NCI-H2171 (cell line): ENCODE measurements at places on chromosomes 1 and 21.

GRCh38 chr1:59443310-59443709 lies 146.4 kb downstream of the FGGY start:
- DNase-seq = no peak

DNA sequence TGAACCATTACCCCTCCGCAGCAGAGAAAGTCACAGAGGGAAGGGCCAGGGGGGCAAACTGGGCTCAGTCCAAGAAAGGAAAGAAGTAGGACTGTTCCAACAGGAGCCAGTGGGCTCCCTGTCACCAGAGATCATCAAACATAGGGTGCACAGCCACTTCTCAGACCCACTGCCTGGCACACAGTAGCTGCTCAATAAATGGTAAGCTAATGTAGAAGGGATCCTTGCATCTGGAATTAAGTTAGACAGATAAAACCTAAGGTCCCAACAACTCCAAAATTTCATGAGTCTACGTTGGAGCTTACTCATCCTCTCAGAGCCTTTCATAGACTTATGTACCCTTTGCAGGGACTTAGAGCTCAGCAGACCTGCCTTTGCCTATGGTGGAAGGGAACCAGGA lies 3.5 kb downstream of the BLACAT1 start:
- DNase-seq = no peak

DNA sequence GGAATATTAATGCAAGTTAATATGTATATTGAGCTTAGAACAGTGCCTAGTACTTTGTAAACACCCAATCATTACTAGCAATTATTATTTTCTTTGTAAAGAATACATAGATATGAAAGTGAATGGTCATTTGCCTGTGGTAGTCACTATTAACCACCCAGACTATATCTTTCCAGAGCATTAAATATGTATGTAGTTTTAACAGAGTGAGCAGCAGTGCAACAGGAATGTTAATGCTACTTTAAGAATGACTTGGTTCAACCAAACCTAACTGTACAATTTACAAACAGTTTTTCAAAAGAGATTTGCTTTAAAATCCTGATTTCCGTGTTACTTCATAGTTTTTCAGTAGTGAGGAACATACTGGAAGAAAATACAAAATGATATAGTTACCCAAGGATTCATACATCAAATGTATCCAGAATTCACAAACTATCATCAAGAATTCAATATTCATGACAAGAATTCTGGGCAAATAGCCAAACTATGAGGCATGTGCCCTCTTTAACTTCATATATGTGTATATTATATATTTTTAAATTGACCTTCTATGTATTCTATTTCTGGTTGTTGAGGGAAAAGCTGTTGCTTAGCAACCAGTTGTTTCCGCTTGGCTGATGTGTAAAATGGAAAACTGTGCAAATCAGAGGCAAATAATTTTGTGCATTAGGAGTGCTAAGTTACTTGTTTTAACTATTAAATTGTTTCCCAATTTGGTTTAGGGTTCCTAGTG lies 34.9 kb upstream of the IVNS1ABP start:
- DNase-seq = no peak

DNA sequence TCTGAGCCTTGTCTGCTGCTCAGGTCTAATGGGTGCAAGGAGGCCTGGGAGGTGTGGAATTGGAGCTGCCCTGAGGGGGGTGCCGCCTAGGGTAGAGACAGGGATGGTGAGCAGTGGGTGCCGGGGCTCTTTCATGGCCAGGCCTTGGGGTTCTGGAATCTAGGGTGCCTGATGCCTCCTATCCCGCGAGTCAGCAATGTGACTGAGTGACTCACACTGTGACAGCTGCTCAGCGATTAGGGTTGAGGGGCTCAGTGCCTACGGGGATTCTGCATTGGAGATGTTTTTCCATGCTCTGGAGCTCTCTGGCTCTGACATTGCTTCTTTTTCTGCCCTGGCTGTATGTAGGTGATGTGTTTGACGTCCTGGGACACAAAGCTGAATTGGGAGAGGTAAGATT lies 16.8 kb downstream of the ATP8B2 start:
- no peak for DNase-seq

DNA sequence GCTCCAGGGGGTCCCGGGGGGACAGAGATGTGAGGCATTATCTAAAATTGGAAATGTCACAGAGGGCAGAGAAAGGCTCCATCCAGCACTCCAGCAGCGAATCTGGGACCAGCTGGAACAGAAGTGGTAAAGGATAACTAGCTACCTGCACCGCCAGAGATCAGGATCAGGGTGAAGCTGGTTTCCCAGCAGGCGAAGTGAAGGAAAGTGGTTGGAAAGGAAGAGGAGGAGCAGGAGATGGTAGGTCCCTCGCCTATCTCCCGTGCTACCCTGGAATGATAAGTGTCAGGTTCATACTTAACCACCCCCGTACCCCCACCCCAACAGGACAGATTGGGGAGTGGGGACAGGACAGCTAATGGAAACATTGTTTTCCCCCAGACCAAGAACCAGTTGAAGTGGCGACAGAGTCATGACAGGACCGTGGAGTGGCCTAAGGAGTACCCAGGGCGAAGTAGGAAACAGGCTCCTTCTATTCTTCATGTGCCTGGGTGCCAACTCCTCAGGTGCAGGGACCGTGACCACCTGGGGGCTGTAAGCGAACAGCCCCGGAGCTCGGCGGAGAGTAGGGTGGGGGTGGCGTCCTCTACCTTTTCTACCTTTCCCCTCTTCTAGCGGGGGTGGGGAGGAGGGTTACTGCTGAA lies 717 bp downstream of the B4GALT3 start:
- DNase-seq = no peak
